Amniotic stem cell (primary cell): ENCODE measurements at places on chromosomes 7 and 10.

DNA sequence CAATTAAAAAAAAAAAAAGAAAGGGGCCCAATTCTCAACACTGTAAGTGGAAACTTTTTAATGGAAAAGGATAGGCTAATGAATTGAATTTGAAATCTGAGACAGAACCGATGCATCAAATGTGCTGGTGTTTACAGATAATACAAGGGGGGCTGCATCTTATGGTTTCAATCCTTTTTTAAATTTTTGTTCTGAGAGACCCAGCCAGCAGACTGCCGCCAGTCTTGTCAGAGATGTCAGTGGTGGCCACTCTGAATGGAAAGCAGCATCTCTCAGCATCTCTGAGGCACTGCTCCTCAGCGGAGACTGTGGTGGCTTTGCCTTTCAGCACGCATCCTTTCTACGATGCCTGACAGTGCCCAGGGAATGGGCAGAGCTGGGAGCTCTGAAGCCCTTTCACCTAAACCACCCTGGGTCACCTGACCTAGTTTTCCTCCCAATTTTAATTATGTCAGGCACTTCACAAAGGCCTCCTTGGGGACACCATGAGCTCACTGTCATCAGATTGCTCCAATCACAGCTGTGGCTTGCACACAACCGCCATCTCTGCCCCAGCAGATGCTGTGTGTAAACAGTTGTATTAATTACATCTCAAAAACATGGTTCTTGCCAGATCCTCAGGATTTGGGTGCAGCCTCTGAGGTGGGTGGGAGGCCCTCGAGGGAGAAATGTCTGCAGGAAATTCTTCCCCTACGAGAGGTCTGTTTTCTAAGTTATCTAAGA lies 81.2 kb downstream of the EGFR start:
- no peak for DNase-seq

DNA sequence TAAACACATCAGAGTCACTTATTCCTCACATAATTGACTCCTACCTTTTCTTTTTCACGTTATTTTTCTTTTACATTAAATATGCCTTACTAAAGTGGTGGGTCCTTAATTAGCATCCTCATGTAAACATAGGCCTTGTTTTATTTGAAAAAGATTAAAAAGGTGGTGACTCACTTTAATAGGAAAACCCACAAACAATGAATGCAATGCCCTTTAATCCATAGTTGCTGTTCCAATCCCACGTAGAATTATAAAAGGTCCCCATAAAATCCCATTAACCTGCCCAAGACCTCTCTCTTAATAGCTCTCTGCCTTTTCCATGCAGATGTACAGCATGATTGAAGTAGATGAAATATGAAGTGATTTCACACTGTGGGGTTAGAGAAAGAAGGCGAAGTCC lies 32.2 kb downstream of the SLC16A12 start:
- no peak for DNase-seq

GRCh38 chr7:157276731-157277562 lies 59.9 kb upstream of the DNAJB6 start:
- DNase-seq: no peak

GRCh38 chr10:78663721-78664120 lies 405.0 kb upstream of the ZMIZ1 start:
- no peak for DNase-seq

- DNase-seq: no peak
These were observed 63.9 kb downstream of the TPK1 start for GRCh38 chr7:144771927-144772326.

DNA sequence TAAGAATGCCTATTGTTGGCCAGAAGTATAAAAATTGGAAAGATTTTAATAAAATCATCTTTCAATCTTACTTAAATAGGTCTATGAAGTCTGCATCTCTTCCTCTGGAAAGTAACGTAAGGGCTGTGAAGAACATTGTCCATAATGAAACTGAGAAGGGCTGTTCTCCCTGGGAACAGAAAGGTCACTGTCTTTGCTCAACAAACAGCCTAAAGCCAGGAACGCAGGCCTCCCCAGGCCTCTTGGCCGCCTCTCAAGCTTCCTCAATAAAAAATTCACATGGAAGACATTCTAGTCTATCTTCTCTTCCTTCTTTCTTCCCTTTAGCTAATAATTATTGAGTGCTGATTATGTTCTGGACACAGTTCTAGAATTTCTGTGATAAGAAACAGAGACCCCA lies 9.1 kb upstream of the IDI2 start:
- no peak for DNase-seq

DNA sequence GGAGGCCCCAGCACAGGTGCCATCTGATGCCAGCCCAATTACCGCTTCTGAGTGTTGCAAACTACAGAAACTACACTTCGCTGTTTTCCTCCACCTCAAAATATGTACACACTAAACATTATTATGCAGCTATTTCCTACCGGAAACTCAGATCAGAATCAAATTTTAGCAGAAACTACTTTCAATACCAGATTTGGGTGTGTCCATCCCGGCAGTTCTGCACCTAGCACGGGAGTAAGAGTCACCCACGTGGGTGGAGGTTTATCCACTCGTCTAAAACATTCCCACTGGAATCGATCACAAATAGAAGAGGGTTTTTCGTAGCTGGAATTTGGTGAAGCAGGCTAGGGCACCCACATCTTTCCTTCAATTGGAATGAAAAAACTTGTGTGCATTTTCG lies 214.4 kb upstream of the PRKCQ start:
- DNase-seq: no peak

- no peak for DNase-seq
These were observed 51.1 kb downstream of the ELFN1 start for GRCh38 chr7:1721047-1721690.

DNA sequence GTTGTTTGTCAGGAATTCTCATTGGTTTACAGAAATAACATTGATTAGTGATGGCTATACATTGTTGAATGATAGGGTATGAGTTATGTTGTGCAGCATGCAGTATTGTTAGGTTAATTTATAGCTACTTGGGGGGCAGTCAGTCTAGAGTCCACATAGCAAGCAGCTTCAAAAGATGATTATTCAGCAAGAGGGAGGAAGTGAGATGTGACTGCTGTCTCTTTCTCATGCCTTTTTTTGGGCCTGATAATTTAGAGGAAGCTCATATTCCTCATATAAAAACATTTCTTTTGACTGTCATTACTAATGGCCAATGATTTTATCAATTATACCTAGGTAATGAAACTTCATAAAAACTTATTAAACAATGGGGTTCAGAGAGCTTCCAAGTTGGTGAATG lies 3.4 kb upstream of the TBRG4 start:
- DNase-seq: no peak

GRCh38 chr10:76350583-76350982 lies 919.2 kb downstream of the LRMDA start:
- no peak for DNase-seq

DNA sequence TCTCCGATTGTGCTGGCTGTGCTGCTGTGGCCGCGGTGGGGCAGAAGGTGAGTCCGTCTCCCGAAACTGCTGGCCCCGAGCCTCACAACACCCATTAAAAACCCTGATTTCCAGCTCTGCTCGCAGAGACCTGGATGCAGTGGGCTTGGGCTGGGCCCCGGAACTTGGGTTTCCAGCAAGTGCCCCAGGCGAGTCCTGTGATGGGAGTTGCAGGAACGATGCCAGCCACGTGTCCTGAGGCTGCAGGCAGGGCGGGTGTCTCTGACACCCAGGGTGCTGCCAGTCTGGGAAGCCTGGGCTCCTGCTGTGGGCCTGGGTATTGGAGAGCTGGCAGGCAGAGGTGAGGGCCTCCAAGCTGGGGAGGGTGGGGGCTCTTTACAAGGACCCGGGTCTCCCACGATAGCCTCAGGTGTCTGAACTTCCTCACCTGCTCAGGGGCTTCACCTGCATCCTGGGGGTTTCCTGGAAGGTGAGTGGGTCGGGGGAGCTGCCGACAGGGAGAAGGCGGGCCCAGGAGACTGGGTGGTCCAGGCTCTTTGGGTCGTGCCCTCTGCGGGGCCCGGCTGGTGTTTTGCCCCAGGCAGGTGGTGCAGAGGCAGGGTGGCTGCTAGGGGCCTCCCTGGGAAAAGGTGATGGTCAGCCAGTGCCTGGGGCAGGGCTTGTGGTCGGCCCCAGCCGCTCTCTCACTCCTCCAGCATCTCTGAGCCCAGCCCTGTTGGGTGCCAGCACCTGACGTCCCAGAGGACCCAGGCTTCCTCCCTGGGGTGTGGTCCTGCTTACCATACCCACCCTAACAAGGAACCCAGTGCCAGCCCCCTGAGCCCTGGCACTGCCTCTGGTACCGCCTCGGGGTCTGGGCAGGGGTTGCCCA lies 180.3 kb downstream of the DNAJB6 start:
- DNase-seq: no peak

GRCh38 chr7:82567356-82567755 lies 123.8 kb upstream of the CACNA2D1 start:
- DNase-seq: no peak

GRCh38 chr10:6300106-6300783 lies 97.5 kb downstream of the PFKFB3 start:
- no peak for DNase-seq

- peak; percentile 36 for DNase-seq
These were observed 121.9 kb downstream of the PTPRZ1 start for GRCh38 chr7:121994625-121995410.

DNA sequence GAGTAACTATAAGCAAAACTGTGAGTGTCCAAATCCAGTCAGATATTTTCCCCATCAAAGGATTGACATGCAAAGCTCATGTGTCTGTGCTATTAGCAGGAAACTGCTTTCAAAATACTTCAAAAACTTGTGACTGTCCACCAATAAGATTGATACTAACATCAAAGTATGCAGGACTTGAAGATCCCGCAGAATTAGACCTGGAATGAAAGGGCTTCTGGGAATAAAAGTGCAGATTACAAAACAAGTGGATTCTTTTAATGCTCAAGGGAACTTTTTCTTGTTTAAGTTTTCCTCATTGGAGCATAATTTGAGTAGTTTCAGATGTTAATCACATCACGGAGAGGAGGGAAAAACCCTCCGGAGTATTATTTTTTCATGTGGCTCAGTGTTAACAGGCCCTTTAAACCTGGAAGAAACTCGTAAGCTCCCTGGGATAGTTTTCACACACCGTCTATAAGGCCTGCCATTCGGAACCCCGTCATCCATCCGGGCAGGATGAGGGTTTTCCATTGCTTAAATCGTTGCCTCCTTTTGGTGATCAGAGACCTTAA lies 33.9 kb upstream of the MKX start:
- no peak for DNase-seq

DNA sequence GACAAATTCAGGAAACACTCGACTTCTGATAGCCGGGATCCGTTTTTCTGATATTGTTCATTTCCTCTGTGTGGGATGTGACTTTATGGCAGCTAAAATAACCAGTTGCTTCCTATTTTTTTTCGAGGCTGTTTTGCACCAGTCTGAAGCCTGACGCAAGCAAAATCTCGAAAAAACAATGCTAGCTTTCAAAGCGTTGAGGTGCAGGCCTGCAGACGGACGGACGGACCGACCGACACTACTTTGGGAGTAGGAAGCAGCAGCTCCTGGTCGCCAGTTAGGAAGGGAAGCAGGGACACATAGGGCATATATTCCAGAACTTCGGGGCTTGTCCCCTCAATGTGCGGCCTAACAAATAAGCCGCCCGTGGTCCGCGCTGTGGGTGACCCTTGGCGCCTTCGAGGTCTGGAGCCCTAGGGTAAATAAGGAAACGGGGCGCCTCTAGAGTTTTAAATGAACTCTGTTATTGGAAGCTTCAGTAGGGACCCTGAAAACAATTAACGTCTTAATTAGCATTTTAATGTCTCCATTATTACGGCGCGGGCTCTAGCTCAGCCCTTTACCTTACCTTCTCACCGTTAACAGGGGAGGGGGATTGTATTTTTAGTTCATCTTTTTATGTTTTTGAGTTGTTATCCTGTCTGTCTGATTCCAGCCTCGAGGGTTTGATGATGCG lies 1.3 kb downstream of the HHEX start:
- DNase-seq: no peak

DNA sequence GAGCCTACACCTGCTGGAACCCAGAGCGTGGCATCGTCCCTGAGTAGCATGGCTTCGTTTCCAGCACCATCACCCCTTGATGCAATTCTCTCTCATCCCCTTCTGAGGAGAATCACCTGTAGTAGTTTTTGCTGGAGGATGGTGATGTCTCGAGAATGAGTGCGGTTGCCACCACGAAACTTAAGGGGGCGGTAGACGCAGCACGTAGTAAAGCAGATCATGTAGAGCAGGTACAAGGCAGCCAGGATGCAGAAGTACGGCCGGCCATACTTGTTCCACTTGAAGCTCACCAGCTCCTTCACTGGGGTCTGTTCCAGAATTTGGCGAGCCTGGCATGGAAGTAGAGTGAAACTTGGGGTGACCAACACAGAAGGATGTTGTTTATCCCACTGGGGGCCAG lies 8.1 kb downstream of the TRPV5 start:
- DNase-seq: no peak

DNA sequence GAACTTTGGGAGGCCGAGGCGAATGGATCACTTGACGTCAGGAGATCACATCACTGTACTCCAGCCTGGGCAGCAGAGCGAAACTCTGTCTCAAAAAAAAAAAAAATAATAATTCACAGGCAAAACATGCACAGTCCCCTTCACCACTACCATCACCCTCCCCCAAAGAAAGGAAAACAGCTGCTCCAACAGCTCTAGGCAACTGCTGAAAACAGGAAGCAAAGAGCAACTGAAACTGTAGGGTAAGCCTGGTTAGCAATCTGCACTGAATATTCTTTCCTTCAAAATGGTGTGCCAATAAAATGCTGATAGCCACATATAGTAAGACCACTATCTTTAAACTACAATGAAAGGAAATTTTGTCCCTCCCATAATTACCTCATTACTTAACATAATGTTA lies 11.8 kb downstream of the NT5C2 start:
- no peak for DNase-seq

GRCh38 chr10:76303682-76304316 lies 872.4 kb downstream of the LRMDA start:
- DNase-seq: peak; percentile 29

DNA sequence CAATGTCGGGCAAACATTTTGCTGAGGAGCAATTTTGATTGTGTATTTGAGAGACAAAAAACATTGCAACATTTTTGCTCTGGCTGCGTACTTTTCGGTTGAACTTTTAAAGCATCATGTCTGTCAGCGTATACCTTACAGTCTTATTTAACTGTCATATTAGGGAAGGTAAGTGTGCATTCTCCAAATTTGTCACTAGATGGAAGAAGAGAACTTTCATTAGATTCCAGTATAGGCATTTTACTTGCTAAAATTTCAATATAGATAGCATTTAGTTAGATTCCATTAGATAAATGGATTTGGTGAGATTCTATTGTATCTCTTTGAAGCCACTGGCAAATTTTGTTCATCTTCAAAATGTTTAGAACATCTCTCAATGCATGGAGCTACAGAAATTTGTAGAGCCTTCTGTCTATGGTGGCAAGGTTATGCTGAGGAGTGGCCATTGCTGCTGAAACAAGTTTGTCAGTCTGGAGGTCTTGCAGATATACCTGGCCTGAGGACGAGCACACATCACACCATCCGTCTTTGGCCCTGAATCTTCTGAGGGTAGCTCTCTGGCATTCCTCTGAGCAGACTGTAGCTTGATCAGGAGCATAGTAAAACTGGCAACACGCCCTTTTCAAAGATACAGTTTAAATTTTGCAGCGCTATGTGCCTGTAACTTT lies 437.5 kb upstream of the MBL2 start:
- DNase-seq: no peak

DNA sequence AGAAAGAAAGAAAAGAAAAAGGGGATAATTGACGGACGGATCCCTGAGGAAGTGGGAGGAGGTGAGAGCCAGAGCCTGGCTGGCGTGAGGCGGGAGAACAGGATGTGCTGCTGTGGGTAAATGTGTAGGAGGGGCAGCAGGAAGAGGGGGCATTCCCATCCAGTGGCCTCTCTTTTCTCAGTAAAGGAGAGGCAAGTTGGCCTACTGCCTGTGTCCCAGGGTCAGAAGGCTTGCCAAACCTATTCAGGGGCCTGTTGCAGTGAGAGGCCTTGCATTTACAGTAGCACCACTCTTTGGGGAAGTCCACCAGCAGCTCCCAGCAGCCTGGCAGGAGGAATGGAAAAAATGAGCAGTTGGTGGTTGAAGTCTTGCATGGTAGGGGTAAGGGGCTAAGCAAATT lies 26.6 kb upstream of the ASCC1 start:
- DNase-seq: no peak
